T-helper 1 cell (primary cell): ENCODE measurements at places on chromosomes 6 and 20.

DNA sequence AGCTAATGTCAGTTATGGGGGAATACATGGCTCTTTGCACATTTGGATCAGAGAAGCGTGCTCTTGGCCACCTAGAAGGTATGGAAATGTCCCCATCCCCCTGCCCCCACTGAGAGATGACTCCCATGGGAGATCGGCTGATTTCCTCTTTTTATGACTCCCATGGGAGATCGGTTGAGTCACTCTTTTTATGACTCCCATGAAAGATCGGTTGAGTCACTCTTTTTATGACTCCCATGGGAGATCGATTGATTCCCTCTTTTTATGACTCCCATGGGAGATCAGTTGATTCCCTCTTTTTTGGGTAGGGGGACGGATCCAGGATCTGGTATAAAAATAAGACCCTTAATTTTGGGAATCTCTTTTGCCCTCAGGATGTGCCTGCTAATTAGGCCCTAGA, 10.3 kb upstream of the TAAR9 start:
- no peak for DNase-seq

DNA sequence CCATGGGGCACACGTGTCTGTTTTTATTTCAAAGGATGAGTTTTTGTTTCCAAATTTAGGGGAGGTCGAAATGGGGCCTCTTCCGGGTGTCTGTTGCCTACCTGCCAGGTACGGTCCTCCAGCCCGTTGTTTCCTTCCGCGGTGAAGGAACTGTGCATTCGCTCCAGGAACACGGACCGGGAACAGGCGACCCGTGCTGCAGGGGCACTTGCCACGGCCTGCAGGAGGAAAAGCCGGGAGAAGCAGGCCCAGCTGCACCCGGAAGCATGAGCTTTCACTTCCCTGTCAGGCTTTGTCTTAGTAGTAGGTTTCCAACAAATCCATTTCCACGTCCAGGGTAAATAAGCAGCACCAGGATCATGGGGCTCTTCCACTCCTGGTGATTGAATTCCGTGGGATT, 17.0 kb upstream of the NPEPL1 start:
- DNase-seq, result no peak

DNA sequence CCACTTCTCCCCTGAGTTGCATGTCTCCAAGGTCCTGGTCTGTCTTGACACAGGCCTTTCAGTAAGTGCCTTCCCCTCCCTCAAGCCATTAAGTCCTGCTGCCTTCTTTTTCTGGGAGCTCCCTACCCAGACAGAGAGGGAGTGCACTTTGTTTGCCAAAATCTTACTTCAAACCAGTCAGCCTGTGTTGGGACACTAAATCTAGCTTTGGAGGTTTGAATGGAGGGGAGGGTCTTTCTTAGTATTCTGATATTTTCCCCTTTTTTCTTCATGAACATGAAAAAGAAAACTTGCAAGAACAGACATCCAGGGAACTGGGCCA, 170.7 kb upstream of the PMEPA1 start:
- DNase-seq, result no peak

DNA sequence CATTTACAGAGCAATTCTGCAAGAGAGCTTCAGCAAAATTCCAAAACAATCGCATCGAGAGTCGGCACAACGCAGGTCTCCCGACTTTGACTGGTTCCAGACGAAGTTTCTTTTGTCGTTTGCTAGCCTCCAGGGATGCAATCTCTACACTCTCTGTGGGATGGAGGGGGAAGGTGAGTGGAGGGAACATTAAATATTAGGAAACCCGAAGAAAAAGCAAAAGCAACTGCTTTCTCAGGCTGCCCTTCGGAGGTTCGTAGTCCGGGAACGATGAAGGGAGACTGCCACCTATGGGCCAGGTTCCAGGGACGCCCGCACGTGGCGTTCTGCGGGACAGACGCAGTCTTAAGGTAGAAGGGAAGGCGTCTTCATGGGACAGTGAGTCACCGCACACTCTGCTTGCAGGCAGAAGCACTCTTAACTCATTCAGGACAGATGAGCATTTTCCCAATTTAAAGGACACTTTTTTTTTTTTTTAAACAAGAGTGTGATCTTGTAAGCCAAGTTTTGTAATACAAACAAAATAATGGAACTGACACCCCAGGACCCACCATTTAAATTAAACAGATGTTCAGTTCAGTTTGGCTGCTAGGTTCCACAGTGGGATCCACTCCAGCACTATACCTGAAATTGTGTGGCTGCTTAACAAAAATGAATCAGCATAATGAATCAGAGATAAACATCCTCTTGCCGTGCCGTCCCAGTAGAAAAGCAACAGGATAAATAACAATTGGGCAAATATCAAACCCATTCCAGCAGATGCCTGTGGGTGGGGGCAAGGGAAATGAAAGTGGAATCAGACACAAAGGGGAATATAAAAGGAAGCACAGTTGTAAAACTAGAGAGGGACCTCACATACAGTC, 65.8 kb upstream of the ARMC2 start:
- DNase-seq, result peak; percentile 75

DNA sequence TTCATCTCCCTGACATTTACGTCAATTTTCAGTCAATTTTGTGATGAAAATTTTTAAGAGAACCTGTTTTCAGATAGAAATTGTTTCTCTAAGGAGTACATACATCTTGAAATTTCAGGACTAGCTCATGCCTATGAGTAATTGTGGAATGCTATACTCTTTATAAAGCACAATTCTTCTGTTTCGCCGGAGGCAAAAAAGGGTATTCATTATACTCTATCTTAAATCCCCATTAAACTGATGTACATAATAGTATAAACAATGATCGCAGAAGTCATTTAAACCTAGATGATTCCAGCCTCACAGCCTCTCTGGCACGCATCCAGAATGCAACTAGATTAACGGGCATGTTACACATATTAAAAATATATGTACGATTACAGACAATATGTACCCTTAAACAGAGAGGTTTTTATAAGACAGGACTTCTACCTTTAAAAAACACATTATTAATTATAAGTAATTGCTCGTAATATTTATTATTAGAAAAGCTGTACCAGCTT, 62.6 kb downstream of the NRSN1 start:
- no peak for DNase-seq
